NT2/D1 (cell line): ENCODE measurements at places on chromosomes 5 and 9.

DNA sequence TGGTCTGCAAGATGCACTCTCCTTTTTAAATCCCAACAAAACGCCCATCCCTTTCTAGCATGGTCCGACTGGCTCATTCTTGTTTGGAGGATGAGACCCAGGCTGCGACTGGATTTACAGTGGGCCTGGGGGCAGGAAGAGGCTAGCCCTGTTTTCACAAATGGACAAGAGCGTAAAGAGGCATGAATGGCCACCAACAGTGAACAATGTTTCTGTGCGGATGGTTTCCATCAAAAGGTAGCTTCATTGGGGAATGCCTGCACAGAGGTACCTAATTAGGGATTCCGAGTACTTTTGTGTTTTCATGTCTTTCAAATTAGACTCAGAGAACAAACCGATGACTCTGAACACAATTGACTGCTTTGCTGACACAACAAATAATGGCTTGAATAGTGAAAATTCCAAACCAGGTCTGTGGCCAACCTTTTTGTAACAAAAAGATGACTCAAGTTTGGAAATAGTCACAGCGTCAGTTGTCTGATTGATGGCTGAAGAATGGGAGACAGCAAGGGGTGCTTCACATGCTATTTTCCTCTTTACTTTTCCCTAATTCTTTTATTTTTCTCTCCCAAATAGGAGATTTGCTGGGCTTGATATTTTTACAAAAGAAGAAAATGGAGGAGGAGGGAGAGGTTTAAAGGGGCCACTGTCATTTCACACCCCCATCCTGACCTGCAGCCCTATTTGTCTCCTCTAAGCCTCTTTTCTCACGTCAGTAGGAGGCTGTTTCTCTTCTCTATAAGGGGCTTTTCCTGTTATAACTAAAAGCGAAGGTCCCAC, 208.1 kb upstream of the S1PR3 start:
- no peak for DNase-seq

DNA sequence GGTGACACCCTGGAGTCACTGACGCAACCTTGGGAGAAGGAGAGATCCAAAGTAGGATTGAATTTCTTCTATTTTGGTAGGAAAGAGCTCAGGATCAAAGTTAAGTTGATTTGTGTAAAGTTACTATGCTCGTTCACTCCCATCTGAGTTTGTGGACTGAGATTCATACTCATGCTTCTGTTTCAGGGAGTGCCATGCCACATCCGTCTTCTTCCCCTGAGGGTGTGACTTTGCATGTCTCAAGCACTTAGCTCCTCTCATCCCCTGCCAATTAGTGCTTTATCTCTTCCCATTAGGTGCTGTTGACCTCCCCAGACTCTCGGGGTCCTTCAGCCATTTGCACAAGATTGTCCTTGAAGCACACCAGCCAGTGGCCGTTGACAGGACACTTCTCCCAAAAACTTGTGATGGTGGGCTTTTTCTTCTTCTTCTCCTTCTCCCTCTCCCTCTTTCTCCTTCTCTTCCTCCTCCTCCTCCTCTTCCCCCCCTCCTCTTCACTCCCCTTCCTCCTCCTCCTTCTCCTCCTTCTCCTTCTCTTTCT, 232.2 kb upstream of the KLF4 start:
- no peak for DNase-seq

- no peak for DNase-seq
Measured at GRCh38 chr5:111744455-111744854, 12.5 kb downstream of the NREP start.

DNA sequence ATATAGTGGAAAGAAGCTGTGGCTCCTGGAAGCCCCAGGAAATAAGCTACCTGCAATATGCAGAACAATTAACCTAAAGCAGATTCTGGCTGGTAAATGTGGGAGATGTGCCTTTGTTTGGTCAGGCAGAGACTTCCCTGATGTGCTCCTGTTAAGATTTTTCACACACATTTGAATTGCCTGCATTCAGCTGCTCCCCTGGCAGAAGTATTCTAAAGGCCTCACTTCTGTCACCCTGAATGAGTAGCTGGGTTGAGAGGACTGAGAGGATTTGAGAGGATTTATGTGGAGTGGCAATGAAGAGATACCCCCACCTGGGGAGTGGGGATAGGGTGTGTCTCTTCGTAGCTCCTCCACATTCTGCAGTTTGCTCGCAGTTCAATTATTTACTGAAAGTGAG, 130.5 kb downstream of the ST8SIA4 start:
- DNase-seq = no peak

DNA sequence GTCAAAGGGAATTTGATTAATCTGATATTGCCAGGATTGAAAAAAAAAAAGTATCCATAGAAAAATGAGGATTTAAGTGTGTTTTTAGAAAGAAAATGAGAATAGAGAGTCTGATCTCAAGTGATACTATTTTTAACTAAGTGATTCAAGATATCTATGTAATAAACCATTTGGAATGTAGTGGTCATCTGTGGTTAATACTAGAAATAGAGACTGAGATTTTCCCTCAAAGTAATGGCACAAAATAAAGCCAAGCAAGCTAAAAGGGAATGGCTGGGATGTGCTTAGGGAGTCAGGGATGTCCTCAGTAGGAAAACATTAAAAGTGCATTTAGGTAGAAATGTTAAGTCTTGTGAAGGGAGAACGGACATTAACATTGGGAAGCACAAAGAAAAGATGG, 90.6 kb downstream of the FBXO4 start:
- no peak for DNase-seq

- no peak for DNase-seq
Measured at GRCh38 chr5:7930011-7930410, 61.1 kb downstream of the MTRR start.
